Prostate gland (tissue), 2 donors: ENCODE measurements at places on chromosomes 2 and 18. TPM values are rescaled to one million over a fixed set of nuclear protein-coding genes. Genes with fewer than 3 reads are reported as not detected.

TSPYL6 gene
- total RNA-seq, result 16.8 TPM

GRCh38 chr18:3704556-3705344, 254.8 kb downstream of the TGIF1 start:
- no peak for DNase-seq

- DNase-seq, result no peak
Observed at GRCh38 chr2:7356909-7357584, 439.8 kb downstream of the RNF144A start.

- DNase-seq, result no peak
Observed at GRCh38 chr2:110172506-110172905, 32.3 kb downstream of the NPHP1 start.

DNA sequence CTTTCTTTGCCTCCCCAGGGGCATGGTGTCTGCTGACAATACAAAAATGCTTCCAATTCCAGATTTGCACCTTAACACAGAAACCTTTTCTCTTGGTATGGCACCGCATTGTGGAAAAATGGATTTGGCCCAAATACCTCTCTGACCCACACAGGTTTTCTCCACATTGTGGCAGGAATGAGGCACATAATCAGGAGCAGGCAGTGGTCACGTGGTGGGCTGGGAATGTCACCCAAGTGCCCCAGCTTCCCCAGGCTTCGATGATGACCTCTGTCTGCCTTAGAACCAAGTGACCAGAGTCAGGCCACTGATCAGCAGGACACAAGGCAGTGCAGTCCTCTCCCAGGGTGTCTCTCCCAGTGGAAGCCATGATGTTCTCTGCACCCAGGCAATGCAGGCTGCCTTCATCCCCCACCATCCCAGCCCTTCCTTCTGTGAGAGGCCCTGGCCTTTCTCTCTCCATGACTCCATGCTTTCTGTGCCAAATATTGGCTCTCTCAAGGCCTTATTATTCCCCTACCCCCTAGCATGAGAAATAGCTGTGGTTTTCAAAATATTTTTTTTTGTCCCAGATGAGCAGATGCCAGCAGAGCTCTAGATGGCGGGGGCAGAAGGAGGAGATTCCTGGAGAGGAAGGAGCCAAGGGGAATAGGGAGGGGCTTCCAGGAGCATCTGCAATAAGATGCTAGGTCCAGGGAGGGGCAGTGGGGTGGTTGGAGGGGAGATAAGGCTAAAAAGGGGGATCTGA, 198.9 kb downstream of the ACKR3 start:
- DNase-seq, result no peak

DNA sequence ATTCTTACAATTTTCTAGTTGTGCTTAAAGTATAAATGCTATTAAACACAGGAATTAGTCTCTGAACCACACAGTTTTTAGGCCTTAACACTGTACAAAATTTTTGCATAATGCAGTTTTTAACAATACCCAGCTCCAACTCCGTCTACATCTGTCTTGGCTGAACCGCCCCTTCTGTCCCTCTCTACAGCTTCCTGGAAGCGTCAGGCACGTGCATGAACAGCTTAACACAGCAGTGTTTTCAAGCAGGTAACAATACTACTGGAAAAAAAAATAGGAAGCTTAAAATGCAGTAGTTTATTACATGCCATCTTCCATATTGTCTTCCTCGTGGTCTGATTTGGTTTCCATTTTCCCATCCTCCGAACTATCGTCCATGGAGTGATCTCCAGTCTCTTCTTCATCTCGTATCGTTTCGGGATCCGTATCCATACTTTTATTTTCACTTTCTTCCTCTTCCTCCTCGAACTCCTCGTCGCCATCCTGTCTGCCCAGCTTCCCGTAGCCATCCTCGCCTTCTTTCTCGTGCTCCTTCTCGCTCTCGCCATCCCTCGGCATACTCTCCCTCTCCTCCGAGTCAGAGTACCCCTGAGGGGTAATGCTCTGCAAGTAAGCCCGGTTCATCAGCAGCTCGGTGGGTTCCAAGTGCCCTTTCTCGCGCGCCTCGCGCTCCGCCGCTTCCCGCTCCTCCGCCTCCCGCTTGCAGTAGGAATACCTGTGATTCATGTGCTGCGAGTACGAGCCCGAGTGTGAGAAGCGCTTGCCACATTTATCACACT, 130.6 kb downstream of the ZEB2 start:
- no peak for DNase-seq

DNA sequence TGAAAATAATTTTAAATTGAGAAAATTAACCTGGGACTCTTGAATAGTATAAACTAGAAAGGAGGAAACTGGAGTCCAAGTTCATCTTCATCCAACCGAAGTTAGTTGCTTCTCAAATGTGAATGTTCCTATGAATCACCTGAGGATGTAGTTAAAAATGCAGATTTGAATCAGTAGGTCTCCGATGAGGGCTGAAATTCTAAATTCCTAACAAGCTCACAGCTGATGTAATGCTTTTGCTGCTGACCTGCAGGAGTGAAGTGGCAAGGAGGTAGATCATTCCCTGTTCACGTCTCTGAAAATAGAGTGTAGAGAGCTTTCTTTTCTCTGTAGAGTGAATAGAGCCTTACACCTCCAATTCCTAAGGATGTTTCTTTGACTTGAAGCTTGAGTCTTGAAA, 685.5 kb downstream of the CPS1 start:
- no peak for DNase-seq

LYPD6B gene
- 16.8 TPM for total RNA-seq

DNA sequence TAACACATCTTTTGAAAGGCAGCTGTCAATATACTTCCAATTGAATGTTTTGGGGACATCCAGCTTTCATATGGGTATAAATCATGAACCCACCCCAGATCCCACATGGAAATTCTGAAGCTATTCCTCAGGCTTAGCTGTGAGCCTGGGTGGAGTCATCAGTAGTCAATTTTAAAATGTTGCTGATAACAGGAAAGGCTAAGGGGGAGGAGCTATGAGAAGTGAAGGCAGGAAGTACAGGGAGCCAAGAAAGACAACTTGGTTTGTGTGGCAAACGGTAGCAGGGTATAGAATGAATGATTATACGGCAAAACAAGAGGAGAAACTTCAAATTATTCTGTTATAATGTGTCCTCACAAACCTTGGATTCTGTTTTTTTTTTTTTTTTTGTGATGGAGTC, 108.6 kb downstream of the QPCT start:
- DNase-seq, result no peak

ATG9A gene
- 78.8 TPM for total RNA-seq

SERPINB2 gene
- 0.18 TPM for total RNA-seq

- DNase-seq, result no peak
Observed at GRCh38 chr2:34012715-34013302, 413.7 kb upstream of the FAM98A start.
